ENCODE measurements at places on chromosomes 11 and 22.

- DNase-seq: no peak
Measured at GRCh38 chr11:73969991-73970800, 12.4 kb downstream of the UCP2 start.

DNA sequence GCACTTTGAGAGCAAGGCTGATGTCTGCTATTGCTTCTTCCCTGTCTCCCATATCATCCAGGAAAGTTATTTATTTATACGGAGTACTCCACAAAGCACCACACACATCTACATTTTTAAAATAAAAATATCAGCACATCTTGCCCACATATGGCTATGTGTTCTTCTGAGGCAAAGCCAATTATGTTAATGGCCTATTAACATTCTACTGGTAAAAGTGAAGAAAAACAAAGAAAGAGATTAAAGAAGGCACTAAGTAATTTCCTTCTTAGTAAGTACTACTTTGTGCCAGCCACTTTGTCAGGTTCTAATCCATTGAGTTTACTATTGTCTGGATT, 548.7 kb downstream of the OPCML start:
- no peak for DNase-seq

DNA sequence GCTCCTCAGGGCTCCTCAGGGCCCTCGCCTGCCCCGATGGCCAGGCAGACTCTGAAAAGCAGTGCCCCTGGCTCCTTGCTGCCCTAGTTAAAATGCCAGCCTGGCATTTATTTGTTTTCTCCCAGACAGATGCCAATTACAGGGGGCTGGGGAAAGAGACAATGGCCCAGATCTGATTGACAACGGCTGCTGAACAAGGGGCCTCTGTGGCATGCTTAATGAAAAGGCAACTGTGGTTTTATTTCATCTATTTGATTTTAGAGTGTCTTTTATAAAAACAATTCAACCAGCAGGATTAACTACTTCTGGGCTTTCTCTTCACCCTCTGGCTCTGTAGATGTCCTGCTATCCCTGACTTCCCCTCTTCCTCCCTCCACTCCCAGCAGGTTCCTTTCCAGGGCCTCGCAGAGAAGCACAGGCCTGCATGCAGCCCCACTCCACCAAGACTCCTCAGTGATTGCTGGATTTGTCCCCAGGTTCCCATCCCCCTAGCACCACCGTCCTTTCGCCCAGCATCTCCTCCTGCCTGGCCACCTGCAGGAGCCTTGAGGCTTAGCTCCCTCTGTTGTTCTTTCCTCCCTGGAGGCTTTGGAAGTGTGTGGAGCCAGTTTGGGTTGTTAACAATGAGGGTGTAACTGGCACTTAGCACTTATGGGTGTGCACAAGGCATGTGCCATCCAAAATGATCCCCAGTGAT, 171.1 kb downstream of the TENM4 start:
- no peak for DNase-seq

- DNase-seq: no peak
Measured at GRCh38 chr11:94747146-94747545, 21.0 kb upstream of the AMOTL1 start.

DNA sequence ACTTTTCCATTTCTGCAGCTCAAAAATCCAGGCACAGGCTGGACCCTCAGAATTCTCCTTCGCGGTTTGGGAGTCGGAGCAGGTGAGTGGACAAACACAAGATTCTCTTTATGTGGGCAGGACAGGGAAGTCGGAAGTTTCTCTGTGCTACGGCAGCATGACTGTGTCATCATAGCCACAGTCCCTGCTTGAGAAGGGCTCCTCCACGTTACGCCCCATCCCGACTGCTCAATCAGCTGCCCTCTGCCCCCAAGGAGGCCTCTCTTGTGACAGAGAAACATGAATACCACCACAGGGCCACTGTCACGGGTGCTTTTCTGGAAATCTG, 89.0 kb upstream of the SHISAL1 start:
- DNase-seq: no peak

DNA sequence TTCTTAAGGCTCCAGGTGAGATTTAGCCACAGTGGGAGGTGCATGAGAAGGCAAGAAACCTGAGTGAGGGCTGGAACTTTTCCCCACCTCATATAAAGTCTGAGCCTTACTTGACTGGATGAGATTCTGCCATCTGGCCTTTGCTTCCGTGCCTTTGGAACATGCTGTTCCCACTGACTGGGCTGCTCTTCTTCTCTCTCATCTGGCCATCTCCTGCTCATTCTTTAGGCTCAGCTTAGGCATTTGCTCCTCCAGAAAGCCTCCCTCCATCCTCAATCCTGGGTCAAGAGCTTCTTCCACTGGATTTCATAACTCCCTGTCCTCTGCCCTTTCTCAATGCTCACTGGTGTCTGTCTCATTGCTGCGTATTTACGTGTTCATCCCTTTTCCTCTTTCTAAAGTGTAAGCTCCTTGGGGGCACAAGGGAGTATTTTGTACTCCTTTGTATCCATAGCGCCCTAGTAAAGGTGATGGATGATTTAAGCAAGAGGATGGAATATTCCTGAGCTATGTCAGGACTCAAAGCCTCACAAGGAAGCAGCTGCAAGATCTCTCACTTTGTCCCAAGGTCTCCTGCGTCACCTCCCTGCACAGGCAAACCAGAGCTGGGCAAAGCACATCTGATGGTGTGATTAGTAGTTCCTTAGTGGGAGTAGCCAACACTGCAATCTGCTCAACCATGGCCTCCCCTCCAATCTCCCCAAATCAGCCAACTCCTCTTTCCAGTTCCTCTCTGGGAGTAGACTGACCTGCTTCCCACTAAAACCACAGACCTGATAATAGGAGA, 15.3 kb downstream of the HSPA8 start:
- no peak for DNase-seq

GRCh38 chr11:64244107-64244506, 2.6 kb downstream of the PPP1R14B start:
- no peak for DNase-seq

- DNase-seq: no peak
Measured at GRCh38 chr11:9851366-9851765, 187.5 kb downstream of the SWAP70 start.

GRCh38 chr22:49479566-49479965, 348.1 kb downstream of the BRD1 start:
- no peak for DNase-seq

- no peak for DNase-seq
Measured at GRCh38 chr11:679271-680207, 15.5 kb downstream of the DEAF1 start.

DNA sequence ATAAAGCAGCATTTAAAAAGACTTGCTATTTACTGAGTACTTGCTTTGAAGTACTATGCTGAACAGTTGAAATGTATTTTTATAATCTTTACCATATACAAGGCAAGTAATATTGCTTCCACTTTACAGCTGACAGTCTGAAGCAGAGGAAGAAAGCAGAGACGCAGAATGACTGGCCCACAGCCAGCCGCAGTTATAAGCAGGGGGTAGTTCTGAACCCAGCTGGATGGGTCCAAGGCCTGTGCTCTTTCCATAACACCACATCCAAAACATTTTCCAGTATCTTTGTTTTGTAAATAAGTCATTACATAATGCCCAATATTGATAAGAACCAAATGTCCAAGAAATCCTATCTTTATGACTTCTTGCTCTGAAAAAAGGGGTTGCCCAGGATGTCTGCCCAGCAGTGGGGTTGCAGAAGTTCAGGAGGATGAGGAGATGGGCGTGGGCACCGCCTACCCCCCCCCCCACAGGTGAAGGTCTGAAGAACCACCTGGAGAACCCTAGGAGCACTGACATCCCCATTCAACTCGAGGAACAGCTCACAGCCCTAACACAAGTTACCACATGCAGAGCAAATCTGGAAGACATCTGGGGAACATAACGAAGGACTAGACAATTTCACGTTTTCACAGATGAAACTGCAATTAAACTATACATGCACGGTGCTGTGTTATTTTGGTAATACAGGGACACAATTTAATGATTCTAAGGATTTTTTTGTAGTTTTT, 24.2 kb upstream of the YPEL1 start:
- no peak for DNase-seq

- DNase-seq: no peak
Measured at GRCh38 chr11:128477278-128477677, 110.1 kb downstream of the ETS1 start.

DNA sequence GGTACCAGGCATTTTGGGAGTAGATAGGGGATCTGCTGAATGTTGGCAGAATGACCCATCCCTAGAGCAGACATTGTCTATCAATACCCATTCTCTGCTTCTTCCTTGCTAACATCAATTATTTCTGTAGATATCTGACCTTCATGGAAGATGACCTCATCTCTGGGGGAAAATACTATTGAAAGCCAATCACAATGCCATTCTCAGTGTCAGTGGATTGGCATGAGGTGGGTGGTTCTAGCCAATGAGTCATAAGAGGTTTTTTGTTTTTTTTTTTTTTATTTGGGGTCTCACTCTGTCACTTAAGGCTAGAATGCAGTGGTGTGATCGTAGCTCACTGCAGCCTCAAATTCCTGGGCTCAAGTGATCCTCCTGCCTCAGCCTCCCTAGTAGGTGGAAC, 42.5 kb downstream of the SNX19 start:
- DNase-seq: no peak

DNA sequence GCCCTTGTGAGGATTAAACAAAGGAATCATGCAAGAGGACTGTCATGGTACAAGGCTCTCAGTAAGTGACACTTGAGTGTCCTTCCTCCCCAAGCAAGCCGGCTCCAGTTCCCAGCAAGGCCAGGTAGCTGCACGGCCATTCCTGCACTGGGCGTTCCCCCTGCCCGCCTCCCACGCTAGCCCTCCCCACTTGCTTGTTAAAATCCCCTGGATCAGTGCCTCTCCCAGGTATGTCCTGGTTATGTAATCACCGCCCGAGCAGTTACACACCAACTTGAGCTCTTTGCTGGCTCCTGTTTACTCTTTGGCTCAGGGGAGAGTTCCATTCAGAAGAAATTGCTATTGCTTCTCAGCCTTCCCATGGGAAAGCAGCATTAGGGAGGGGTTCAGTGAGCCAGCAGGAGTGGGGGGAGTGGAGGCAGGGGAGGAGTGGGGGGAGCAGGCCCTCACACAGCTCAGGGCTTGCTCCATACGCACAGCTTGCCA, 19.4 kb upstream of the MYEOV start:
- DNase-seq: no peak

DNA sequence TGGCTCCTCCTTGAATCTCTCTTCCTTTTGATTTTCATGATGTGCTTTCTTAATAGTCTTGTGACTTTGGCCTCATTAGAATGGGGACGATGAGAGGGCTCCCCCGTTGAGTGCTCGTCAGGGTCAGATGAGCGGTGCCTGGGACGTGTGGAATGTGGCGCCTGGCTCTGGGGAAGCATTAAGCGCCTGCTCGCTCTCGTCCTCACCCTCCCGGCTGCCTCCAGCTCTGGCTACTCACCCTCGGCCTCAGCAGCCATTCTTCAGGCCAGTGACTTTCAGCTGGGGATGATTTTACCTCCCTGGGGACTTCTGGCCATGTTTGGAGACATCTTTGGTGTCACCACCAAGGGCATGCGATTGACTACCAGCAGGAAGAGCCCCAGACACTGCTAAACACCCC, 69.7 kb downstream of the RPS6KA4 start:
- DNase-seq: no peak

DNA sequence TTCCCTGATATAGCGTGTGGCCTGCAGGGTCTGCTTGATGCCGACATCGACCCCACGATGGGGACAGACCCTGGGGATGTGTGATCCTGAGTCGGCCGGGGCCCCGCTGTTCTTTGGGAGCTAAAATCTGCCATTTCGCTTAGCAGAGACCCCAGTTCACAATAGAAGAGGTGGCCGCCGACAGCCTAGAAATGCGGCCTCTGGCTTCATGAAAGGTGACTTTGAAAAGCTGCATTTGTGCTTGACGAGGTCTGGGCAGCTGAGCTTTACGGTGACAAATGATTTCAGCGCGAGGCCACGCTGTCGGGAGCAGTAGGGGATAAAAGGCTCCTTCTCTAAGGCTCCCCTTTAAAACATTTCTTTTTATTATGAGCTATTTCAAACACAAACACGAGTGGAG, 71.7 kb downstream of the RPS6KA4 start:
- no peak for DNase-seq

- no peak for DNase-seq
Measured at GRCh38 chr11:22566293-22566692, 59.3 kb downstream of the FANCF start.

DNA sequence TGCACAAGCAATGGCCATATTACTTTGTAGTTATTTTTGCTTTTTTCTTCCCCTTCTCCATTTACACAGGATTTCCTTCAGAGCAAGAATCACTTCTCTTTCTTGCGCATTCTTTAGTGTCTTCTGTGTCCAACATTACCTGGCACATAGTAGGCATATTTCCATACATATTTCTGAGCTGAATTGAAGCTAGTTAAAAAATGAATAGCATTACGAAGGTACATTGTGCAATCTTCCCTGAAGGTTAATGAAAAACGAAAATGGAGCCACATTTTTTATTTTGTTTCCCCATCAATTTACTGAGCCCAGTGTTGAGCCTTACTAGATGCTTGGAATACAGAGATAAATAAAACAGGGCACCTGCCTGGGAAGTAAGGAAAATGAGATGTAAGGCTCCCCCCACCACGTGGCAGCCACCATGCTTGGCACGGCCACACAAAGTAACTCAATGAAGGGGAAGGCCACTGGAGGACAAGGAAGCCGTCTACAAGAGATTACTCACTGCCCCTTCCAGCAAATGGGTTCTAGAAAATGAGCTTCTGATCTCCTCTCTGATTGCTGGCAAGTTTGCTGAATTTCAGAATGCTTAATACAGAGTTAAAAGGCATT, 381.9 kb downstream of the LARGE1 start:
- DNase-seq: no peak

DNA sequence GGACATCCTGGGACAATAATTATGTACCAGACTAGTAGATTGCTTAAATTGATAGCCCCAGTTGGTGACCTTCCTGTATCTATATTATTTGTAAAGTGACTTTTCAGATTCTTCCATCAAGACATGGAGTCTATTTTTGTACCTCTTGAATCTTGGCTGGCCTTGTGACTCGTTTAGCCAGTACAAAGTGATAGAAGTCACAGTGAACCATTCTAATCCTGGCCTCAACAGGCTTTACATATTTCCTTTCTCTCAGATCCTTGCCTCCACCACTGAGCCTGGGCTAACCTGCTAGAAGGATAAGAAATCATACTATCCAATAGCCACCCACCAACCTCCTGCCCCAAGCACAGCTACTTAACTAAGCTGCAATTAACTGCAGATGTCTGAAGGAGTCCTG, 37.5 kb upstream of the SLC6A5 start:
- no peak for DNase-seq

- DNase-seq: no peak
Measured at GRCh38 chr11:99739464-99740089, 718.8 kb downstream of the CNTN5 start.

DNA sequence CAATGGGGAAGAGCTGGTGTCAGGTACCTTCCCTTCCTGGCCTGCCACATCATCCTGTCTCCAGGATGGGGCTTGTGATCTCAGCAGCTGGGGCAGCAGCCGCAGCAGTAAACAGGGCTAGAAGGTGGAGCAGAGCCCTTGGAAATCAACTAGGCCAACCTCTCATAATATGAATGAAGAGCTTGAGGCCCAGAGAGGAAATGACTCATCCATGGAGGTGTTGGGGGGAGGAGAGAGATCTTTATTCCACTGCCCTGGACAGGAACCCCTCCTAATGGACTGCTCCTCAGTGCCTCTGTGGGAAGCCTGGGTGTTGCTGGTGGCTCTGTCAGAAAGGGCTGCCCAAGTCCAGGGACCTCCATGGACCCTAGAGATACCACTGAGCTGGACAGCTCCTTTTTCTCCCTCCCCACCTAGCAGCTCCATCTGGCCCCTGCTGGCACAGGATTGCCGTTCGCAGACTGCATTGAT, 111.8 kb downstream of the OSBP2 start:
- no peak for DNase-seq

- no peak for DNase-seq
Measured at GRCh38 chr11:97948793-97949192, 1072.0 kb upstream of the CNTN5 start.

- DNase-seq: no peak
Measured at GRCh38 chr11:105177658-105178057, 38.1 kb upstream of the CARD18 start.

Measured in esophagus squamous epithelium (tissue), 5 donors.